ENCODE measurements at places on chromosomes 5 and 9.

- peak; percentile 10 for DNase-seq
Observed at GRCh38 chr5:82222597-82223574, 55.3 kb downstream of the RPS23 start.

DNA sequence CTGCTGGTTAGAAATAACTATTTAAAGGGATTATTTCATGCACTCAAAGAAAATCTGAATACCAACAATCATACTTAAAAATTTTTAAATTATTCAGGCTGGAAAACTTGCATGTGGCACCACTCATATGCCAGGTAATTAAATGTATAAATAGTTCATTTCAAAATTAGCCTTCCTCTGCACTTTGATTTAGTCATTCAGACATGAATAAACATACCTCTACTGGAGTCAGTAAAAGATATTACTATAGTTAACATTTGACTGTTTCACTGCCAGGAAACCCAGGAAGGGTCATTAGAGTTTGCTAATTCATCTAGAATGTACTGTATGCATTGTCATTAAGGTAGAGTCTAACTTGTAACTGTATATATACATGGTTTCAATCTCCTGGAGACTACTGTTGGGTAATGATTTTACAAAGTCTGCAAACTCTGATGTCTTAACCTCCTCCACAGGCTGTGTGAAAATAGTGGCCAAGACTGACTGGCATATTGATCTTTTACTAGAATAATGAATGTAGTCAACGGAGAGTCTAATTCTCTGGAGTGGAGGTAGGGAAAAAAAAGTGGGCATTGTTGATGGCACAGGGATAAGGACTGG is 43.7 kb downstream of the TEX10 start:
- DNase-seq = no peak

- DNase-seq = no peak
Observed at GRCh38 chr9:95611354-95611753, 94.6 kb upstream of the PTCH1 start.

DNA sequence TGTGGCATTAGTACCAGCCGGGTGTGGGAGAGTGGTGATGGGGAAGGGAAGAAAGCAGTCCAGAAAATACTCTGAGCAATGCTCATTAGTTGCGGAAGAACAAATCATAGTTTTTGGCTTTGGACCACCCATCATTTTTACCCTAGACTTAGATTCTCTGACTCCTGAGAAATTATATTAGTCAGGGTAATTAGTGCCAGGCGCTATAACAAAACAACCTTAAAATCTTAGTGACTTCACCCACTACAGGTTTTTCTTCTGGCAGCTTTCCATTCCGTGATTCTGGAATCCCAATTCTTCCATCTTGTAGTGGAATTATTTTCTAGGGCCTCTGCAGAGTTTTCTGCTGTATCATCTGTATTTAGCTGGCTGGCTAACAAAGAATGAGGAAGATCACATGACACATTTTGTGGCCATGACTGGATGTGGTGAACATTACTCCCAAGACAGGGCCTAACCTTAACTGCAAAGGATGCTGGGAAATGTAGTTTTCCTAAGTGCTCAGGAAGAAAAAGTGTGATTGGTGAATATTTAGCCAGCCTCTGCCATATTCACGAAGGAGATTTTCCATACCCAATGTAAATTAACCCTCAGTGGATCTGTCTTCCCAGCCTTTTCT is 373.0 kb upstream of the MEF2C start:
- peak; percentile 35 for DNase-seq

- no peak for DNase-seq
Observed at GRCh38 chr5:97608501-97608900, 425.5 kb upstream of the RIOK2 start.

- peak; percentile 13 for DNase-seq
Observed at GRCh38 chr9:98357921-98358535, 102.6 kb upstream of the TBC1D2 start.

DNA sequence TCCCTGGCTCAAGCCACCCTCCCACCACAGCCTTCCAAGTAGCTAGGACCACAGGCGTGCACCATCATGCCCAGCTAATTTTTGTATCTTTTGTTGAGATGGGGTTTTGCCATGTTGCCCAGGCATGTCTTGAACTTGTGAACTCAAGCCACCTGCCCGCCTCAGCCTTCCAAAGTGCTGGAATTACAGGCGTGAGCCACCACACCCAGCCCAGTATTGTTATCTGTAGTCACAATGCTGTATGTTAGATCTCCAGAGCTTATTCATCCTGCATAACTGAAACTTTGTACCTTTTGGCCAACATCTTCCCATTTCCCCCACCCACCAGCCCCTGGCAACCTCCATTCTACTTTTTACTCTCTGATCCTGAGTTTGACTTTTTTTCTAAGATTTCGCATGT is 37.5 kb downstream of the CREBRF start:
- DNase-seq = no peak

DNA sequence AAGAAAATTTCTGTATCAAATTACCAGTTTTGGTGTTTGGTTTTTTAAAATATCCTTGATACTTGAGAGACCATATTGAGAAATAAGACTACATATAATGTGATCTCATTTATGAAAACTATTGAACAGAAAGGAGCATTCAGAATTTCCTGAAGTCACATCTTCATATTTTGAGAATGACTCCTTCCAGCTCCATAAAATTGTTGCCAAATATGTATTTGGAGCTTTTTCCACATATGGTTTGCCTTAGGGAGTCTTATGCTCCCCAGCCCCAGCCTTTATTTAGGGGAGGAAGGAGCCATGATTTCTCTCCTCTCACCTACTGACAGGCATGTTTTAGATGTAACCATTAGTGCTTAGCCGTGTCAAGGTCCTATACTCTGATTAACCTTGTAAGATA is 51.1 kb downstream of the GCNT1 start:
- no peak for DNase-seq

DNA sequence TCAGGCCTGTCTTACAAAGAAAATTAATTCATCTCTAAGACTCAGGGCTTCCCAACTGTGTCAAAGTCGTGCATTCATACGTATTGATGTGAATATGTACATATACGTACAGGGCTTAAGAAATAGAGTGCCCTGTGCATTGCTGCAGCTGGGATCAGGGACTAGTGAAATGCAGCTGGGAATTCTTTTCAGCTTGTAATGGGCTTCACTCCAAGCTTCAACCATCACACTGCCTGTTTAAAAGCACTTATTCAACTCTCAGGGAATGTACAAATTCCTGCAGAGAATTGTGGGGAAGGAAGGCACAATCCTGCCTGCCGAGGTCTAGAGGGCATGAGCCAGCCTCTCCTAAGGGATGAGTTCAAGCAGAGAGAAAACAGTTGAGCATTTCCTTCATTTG is 59.6 kb upstream of the MAN2A1 start:
- no peak for DNase-seq

DNA sequence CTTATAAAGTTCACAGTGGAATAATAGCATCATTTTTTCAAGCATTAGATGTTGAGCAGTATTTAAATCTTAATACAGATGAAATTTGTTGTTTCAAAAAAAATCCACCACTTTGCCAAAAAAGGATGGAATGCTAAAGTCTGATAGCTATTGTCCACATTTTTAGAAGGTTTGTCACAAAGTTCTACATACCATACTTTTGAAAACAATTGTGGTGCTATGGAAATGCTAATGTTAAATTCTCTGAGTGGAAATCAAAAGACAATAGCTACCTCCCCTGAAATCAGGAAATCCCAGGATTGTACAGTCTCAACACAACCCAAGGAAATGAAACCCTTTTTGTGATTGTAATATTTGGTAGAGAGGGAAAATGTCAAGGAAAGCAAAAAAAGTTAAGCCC is 19.3 kb upstream of the GRAMD2B start:
- DNase-seq = no peak

DNA sequence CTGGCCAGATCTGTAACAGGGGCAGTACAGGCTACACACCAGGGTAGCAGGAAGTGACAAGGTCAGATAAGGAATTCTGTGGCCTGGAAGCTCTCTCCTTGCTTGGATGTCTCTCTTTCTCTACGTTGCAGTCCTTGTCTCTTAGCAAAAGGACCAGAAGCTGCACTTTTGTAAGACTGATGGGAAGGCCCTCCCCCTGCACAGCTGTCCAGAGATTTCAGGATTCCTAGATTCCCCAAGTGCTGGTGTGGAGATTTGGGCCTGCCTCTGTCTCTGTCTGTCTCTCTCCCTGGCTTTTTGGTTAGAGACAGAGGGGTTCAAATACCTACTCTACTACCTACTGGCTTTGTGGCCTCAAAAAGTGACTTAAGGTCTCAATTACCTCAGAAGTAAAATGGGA is 10.0 kb upstream of the CNTFR start:
- no peak for DNase-seq

- no peak for DNase-seq
Observed at GRCh38 chr9:70382709-70383605, 31.5 kb downstream of the KLF9 start.

DNA sequence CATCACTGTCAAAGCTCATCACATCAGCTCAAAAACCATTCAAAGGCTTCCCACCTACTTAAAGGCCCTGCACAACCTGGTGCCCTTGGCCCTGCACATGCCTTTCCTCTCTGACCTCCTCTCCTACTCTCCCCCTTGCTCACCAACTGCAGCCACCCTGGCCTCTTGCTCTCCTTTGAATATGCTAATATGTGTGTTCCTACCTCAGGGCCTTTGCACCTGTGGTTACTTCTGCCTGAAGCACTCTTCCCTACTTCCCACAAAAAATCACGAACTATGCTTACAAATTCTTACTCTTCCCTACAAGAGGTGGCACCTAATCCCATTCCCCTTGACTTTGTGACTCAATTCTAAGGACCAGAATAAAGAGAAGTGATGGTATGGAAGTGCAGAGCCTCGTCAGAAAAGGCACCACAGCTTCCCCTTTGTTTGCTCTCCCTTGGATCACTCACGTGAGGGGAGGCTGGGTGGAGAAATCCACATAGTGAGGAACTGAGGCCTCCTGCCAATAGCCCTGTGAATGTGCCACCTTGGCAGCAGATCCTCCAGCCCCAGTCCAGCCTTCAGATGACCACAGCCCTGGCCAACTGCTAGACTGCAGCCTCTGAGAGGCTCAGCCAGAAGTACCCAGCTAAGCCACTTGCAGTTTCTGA is 3.2 kb upstream of the TMEM171 start:
- DNase-seq = no peak

- DNase-seq = peak; percentile 37
Observed at GRCh38 chr5:78908173-78909061, 76.7 kb downstream of the ARSB start.

- DNase-seq = no peak
Observed at GRCh38 chr5:117245130-117245529, 670.5 kb upstream of the SEMA6A start.

- no peak for DNase-seq
Observed at GRCh38 chr5:179876610-179876952, 18.0 kb upstream of the MRNIP start.

- no peak for DNase-seq
Observed at GRCh38 chr9:128033609-128034008, 33.5 kb downstream of the NAIF1 start.

- no peak for DNase-seq
Observed at GRCh38 chr5:16507716-16508115, 42.1 kb upstream of the ZNF622 start.

DNA sequence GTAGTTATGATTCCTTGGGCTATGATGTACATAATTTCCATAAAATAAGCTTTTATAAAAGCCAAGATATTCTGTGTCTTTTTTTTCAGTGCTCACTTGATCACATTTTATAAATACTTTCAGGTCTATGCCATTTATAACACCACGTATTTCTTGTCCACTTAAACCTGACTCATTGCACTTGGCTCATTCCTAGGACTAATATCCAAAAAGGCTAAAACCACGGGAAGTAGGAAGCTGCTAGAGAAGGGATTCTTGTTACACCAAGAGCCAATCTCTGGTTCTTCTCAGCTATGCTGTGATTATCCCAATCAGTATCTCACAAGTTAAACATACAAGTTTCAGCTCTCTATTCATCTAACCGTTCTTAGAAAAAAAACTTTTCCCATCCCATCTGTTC is 80.4 kb upstream of the CDH6 start:
- no peak for DNase-seq

DNA sequence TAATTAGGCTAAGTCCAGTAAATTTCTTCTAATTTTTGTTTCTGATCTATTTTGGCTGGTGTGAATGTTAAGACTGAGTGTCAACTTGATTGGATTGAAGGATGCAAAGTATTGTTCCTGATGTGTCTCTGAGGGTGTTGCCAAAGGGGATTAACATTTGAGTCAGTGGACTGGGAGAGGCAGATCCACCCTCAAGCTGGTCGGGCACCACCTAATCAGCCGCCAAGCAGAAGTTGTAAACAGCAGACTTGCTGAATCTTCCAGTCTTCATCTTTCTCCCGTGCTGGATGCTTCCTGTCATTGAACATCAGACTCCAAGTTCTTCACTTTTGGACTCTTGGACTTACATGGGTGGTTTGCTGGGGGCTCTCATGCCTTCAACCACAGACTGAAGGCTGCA is 21.4 kb upstream of the MLLT3 start:
- no peak for DNase-seq

DNA sequence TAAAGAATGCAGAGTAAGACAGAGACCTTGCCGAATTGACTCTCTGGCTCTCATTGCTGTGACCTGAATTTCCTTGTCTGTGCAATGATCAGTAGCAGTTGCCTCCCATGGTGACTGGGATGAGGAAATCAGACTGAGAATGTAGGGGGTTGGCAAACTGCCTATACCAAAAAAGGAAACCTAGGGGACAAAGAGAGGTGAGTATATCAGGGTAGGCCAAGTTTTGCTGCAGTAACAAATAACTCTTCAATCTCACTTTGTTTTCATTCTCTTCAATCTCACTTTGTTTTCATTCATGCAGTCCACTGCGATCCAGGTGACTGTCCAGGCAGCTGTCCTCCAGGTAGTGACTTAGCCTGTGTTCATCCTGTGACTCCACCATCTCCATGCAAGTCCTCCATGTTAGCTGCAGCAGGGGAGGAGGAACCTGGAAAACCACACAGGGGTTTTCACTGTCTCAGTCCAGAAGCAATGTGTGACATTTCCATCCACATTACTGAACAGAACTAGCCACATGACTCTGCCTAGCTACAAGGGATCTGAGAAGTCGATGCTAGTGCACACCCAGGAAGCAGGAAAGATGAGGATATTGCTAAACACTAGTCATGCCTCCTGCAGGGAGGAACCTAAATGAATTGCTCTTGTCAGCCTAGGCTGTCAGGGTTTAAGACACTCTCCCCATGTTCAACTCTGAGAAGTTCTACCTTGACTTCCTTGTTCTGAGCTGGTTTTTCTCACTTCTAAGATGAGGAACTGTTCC is 26.0 kb downstream of the TMEM174 start:
- no peak for DNase-seq
